ENCODE measurements at places on chromosomes 12 and 14. TPM values are rescaled to one million over a fixed set of nuclear protein-coding genes. Genes with fewer than 3 reads are reported as not detected.

DNA sequence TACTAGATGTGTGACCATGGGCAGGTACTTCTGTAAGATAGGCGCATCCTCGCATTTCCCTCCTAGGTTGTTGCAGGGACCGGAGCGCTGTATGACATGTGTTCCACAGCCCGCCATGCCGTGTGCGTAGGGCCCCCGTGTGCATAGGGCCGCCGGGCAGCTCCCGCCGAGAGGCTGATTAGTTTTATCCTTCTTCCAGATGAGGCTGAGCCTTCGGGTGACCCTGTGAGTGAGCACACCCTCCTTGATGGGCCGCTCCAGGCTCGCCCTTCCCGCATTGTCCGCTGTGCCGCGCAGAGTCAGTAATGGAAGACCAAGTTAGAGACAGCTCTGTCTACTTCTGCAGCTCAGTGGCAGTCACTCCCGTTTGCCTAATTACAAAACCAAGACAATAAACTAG, 72.9 kb upstream of the DYNC1H1 start:
- DNase-seq = no peak
- H3K4me3 ChIP-seq = no peak overlapping the region
- H3K27ac ChIP-seq = no peak overlapping the region
- no peaks in the 10 kb centered on the region for H3K4me1 ChIP-seq

DNA sequence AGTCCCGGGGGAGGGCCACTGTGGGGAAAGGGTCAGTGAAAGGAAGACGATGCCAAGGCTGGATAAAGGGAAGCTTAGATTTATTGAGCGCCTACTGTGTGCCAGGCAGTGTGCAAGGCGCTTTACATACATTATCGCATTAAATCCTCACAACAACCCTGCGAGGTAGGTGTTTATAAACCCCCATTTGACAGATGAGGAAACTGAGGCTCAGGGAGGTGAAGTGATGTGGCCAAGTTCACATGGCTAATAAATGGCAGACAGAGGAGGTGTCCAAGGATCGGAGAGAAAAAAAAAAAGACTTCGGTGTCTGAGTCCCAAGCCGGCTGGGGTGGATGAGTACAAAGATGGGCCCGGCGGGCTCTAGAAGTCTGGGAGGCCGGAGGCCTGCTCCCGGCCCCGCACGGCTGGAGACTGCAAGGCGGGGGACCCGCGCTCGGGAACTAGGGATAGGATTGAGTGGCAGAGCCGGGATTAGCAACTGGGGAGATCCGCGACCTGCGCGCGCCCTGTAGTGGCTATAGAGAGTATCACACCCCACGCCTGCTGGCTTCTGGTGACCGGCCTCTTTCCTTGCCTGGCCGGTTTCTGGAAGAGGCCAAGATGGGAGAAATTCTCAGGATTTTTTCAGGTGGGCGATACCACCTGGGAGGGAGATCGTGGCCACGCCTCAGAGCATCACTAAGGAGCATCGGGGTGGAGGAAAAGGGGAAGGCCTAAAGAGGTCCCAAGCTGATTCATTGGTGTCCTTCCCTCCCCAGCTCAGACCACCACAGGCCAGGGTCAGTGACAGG, 3.9 kb downstream of the DDN start:
- H3K27ac ChIP-seq = no peak overlapping the region
- no peaks in the 10 kb centered on the region for H3K36me3 ChIP-seq
- peaks cover 45% of the 10 kb centered on the region for H3K4me1 ChIP-seq
- H3K4me3 ChIP-seq = no peak overlapping the region
- peak; percentile 71 for DNase-seq

DNA sequence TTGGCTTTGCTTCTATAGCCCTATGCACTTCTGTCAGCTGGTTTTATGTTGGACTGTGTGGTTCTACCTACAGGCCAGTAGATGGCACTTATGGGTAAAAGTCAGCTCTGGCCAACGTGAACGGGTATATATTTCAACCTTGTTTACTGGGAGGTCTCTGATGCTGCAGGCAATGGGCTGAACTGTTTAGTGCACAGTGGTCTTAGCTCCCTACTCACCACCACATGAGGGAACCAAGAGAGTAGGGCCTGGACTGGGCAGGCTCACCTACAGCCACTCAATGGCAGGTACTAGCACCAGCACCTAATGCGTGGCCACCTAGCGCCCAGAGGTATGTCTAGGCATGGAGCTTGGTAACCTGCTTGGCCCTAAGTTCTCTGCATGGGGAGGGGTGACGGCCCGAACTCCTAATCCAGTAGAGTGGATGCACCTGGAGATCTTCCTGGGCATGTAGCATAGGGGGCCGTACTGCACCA, 481.8 kb downstream of the TMEM117 start:
- H3K27me3 ChIP-seq = no peaks in the 10 kb centered on the region
- no peaks in the 10 kb centered on the region for H3K4me1 ChIP-seq
- no peak overlapping the region for H3K27ac ChIP-seq
- H3K4me3 ChIP-seq = no peak overlapping the region

KRT2 gene
- total RNA-seq = 0.63 TPM

DNA sequence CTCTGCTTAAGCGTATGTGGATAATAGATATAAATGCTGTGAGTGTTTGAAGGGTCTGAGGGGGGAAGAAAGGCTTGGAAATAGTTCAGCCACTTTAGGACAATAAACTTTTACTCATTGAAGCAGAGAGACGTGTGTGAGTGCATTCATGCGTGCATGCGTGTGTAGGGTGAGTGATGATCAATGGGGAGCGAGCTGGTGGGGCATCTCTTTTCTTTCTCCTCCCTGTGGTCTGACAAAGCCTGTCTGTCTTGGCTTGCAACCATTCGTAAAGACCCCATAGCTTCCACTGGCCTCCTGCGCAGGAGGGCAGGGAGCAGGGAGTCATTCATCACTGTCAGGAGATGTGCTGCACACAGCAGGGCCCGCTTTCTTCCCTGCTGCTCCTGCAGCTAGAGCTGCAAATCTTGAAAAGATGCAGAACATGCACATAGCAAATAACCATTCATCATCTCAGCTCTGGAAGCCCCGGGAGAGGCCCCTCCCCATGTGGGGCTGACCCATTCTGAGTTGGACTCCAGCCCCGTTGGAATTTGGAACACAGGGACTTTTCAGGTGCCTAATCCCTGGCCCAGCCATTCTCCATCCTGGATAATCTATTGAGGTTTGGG, 223.2 kb downstream of the PPM1H start:
- H3K4me1 ChIP-seq = no peaks in the 10 kb centered on the region
- no peak overlapping the region for H3K27ac ChIP-seq
- no peaks in the 10 kb centered on the region for H3K27me3 ChIP-seq
- H3K36me3 ChIP-seq = no peaks in the 10 kb centered on the region
- DNase-seq = no peak

GRCh38 chr12:79128956-79129355, 264.4 kb downstream of the SYT1 start:
- no peak for DNase-seq
- no peak overlapping the region for H3K4me3 ChIP-seq
- no peaks in the 10 kb centered on the region for H3K4me1 ChIP-seq
- H3K27me3 ChIP-seq = no peaks in the 10 kb centered on the region

IGF1 gene
- total RNA-seq = not detected

GRCh38 chr14:95226801-95227200, 69.5 kb upstream of the DICER1 start:
- H3K4me1 ChIP-seq = no peaks in the 10 kb centered on the region
- no peak for DNase-seq
- H3K4me3 ChIP-seq = no peak overlapping the region
- H3K36me3 ChIP-seq = no peaks in the 10 kb centered on the region

- H3K4me3 ChIP-seq = no peak overlapping the region
- peaks cover 4% of the 10 kb centered on the region for H3K4me1 ChIP-seq
- no peak for DNase-seq
- no peaks in the 10 kb centered on the region for H3K36me3 ChIP-seq
Observed at GRCh38 chr12:130162745-130163460, 639 bp downstream of the FZD10 start.
